Activated T-cell treated with anti-CD3 and anti-CD28 coated beads, Interleukin-2, amount 50 U/mL, for 72 hours (primary cell): ENCODE measurements at places on chromosomes 2 and 18. TPM values are rescaled to one million over a fixed set of nuclear protein-coding genes. Genes with fewer than 3 reads are reported as not detected.

Gene OR6B2
- not detected for total RNA-seq

Gene TNS1
- 0.93 TPM for total RNA-seq

Gene CLHC1
- total RNA-seq: 12.3 TPM

Gene BOLL
- total RNA-seq: 0.10 TPM

Gene IL1A
- total RNA-seq: 1.4 TPM

Gene SERPINB3
- not detected for total RNA-seq

Gene SERPINB11
- not detected for total RNA-seq

Gene SPATA3
- total RNA-seq: 1.9 TPM

Gene EVX2
- total RNA-seq: not detected

Gene SLC30A3
- 2.3 TPM for total RNA-seq

Gene IL36B
- not detected for total RNA-seq

Gene CXXC1
- 92.5 TPM for total RNA-seq

Gene GULP1
- not detected for total RNA-seq
